ENCODE measurements at places on chromosomes 4 and X.

DNA sequence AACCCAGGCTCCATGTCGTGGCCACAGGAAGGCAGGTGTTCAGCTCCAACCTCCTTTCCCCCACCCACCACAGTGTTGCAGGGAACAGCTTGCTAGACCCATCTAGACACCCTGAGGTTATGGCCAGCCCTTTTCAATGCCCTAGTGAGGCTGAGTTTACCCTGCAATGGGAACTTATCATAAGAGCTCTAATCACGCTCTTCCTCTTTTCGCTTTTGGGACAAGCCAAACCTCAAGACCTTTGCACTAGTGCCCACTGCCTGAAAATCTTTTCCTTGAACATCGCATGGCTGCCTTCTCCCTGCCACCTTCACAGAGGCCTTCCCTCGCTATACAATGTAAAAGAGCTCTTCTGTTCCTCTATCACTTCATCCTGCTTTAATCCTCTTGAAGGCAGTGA lies 2.4 kb upstream of the FGFBP2 start:
- DNase-seq = no peak

- DNase-seq = no peak
These were observed 175.7 kb upstream of the TBC1D9 start for GRCh38 chr4:140931911-140932310.

GRCh38 chr4:169207436-169208089 lies 63.2 kb downstream of the SH3RF1 start:
- DNase-seq = no peak

DNA sequence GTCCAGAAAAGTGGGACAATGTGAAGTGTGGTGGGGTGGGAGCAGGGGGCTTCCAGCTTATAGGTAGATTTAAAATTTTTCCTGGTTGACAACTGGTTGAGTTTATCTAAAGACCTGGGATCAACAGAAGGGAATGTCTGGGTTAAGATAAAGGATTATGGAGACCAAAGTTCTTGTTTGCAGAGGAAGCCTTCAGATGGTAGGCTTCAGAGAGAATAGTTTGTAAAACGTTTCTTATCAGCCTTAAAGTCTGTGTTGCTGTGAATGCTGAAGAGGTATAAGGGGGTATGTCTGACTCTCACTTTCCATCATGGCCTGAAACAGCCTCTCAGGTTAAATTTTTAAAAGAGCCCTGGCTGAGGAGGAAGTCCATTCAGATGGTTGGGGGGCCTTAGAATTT lies 20.5 kb downstream of the MGST2 start:
- no peak for DNase-seq

DNA sequence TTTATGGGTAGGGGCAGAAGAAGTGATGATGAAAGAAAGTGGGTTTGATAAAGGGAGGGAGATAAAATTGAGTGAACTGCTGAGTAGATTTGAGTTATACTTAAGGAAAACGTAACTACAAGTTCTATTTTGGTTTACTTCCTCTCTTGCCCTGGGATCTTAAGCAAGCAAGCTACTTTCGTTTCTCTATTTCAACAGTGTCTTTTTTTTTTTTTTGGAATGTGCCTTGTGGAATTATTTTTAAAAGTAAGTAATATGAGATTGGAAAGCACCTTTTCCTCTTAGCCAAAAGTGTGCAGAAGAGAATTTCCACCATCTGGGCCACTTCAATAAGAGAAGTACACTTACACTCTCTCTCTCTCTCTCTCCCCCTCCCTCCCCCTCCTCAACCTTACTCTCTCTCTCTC lies 16.0 kb upstream of the C4orf36 start:
- DNase-seq = no peak

DNA sequence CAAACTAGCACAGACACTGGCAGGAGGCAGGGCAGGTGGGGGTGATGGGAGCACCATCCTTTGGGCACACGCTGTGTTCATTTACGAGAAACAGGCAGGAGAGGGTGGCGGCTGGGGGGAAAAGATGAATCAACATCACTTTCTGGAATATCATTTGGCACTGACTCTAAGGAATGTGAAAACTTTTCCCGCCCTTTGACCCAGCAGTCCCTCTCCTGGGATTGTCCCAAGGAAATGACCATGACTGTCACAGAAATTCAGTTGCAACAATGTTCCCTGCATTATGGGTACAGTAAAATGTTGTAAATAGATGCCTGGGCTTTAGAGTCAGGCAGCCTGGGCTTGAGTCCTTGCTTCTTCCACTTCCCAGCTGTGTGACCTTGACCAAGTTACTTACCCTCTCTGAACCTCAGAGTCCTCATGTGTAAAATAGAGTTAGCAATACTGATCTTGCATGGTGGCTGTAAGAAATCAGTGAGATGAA lies 58.6 kb downstream of the ABLIM2 start:
- no peak for DNase-seq

GRCh38 chr4:8817813-8818062 lies 53.9 kb downstream of the HMX1 start:
- DNase-seq = no peak

GRCh38 chr4:54575919-54576318 lies 81.8 kb upstream of the KIT start:
- DNase-seq = no peak

DNA sequence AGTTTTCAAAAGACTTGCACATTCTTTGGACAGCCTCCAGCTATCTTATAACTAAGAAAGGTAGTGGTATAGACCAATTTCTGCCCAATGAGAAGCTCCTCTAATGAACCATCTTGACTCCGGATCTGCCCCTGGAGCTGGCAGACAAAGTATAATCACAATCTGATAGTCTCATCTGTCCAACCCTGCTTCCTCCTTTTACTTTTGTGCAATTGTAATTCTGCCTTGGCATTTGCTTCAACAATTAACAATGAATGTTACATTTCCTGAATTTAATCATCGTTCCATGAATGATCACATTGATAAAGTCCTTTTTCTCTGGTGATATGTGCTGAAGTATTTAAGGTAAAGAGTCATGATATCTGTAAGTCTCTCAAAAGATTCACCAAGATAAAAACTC lies 27.8 kb downstream of the FRYL start:
- DNase-seq = no peak

- DNase-seq = no peak
These were observed 95.6 kb downstream of the MID1IP1 start for GRCh38 chrX:38896724-38897298.

GRCh38 chr4:99126376-99126775 lies 17.7 kb downstream of the ADH4 start:
- no peak for DNase-seq

- DNase-seq = no peak
These were observed 1.9 kb upstream of the EIF1AX start for GRCh38 chrX:20143561-20143960.

GRCh38 chr4:7135389-7135746 lies 57.0 kb upstream of the SORCS2 start:
- DNase-seq = no peak

GRCh38 chr4:122674371-122674770 lies 53.5 kb upstream of the IL21 start:
- no peak for DNase-seq

- DNase-seq = no peak
These were observed 197.3 kb downstream of the DMD start for GRCh38 chrX:33014086-33014485.

GRCh38 chr4:152064282-152064681 lies 303.5 kb upstream of the GATB start:
- DNase-seq = no peak

- DNase-seq = no peak
These were observed 19.6 kb downstream of the MSANTD1 start for GRCh38 chr4:3268395-3269104.

GRCh38 chr4:15005474-15006115 lies 3.3 kb downstream of the CPEB2 start:
- no peak for DNase-seq

DNA sequence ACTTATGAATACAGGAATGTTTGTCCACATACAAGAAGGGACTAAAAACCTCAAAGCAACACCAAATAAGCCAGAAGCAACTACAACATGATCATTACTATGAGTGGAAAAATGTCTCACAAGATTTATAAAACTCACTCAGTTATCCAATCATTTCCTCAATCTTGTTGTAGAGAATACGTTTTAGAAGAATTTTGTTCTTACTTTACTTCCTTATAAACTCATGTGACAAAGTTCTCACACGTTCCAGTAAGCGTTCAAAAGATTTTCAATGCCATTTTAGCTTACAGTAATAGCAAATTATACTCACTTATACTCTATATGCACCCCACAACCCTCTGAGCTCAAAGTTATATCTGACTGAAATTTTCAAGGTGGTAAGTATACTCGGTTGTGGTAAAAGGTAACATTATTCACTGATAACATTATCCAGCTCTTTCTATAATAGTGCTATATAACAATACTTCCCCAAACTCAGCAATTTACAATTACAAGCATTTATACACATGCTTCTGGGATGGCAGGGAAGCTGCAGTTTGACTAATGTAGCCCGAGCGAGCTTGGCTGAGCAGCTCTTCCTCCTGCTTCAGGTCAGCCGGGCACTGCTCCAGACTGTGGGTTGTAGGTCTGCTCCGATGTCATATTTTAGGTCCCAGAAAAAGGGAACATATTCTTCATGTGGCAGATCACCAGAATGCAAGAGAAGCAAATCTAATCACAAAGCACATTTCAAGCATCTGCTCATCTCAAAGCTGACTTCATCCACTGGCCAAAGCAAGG lies 226.3 kb downstream of the RCHY1 start:
- DNase-seq = no peak

- DNase-seq = no peak
These were observed 1235.3 kb downstream of the FSTL5 start for GRCh38 chr4:160928482-160928881.

DNA sequence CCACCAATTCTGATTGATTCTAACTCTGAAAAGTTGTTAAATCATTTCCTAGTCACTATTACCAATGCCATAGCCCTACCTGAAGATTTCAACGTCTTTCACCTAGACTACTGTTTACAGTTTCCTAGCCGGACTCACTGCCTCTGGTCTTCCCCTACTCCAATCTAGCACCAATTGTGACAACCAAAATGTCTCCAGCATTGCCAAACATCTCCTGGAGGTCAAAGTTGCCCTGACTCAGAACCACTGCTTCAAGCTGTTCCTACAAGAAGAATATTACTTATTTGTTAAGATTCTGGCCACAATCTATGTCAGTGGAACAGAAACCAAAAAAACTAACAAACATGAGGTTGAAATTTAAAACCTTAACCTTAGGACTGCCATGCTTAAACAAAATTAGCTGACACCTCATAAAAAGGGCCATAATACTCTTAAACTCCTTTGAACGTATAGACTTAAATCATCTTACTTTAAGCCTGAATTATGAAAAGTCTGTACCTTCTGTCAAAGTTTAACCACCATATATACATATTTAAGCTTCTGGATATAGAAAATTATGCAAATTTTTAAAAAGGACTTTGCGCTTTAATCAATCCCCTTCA lies 2.1 kb downstream of the PDS5A start:
- no peak for DNase-seq

DNA sequence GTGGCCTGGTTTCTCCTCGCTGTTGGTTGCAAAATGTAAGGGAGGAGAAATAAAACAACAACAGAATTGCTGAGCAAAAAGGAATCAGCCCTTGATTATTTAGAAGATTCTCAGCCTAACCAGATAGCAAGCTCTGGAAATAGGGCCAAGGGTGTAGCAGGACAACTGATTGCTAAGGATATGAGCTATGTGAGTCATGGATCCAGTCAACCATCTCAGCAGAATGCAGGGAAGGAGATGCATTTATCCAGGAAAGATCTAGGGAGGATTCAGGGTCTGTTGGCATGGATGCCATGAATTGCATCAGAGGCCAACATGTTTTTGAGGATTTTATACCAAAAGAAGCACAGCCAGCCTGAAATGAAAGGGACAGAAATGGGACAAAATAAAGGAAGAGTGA lies 2.2 kb upstream of the XAGE3 start:
- DNase-seq = no peak

DNA sequence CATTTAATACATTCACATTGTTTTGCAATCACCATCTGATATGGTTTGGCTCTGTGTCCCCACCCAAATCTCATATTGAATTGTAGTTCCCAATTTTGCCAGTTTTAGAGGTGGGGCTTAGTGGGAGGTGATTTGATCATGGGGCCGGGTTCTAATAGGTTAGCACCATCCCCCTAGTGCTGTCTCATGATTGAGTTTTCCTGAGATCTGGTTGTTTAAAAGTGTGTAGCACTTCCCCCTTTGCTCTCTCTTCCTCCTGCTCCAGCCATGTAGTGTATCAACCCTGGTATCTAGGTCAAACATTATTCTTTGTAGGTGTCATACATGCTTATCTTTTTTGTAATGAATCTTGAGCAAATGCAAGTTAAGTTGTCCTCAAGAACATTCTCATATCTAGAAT lies 83.3 kb upstream of the KIT start:
- no peak for DNase-seq

DNA sequence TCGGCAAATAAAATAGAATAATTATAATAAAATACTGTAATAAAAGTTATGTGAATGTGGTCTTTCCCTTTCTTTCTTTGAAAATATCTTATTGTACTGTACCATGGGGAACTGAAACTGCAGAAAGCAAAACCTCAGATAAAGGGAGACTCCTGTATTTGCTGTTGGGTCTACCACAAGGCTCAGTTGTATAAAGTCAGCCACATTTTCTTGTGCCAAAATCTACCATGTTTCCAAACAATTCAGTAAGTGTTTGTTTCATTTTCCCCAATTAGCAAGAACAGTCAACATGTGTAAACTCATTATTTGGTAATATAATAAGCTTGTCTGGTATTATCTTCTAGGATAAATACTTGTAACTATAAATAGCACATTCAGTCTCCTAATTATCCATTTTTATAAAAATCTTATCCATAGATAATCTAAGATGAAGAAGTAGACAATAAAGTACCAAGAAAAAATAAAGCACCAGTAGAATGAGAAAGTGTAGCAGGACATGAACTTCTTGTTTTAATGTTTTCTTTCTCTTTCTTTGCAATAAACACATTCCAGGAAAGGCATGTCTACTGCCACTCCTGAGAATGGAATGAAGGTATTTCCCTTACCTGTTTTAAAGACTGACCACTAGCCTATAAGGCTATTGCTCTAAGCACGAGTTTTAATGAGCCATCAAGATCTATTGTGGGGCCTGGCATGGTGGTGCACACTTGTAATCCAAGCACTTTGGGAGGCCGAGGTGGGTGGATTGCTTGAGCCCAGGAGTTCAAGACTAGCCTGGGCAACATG lies 15.0 kb upstream of the OTUD4 start:
- DNase-seq = no peak

- no peak for DNase-seq
These were observed 49.2 kb downstream of the PRPS1 start for GRCh38 chrX:107677501-107677901.

- DNase-seq = no peak
These were observed 321.0 kb downstream of the OPHN1 start for GRCh38 chrX:68112321-68112720.

DNA sequence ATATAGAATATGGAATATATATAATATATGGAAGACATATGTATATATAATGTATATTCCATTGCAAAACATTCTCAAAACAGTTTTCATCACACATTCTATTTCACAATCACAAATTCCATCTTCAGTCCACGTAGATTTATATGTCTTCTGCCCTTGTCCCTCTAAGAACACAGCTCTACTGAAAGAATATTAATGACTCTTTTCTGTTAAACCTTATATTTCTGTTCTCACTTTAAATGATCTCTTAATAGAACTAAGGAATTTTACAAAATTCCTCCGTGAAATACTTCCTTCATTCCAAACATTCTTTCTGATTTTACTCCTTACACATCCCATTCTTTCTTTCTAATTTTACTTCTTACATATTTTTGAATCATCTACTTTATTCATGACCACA lies 1043.1 kb upstream of the PABPC4L start:
- DNase-seq = no peak
